ENCODE measurements at places on chromosomes 1 and 21. TPM values are rescaled to one million over a fixed set of nuclear protein-coding genes. Genes with fewer than 3 reads are reported as not detected.

DNA sequence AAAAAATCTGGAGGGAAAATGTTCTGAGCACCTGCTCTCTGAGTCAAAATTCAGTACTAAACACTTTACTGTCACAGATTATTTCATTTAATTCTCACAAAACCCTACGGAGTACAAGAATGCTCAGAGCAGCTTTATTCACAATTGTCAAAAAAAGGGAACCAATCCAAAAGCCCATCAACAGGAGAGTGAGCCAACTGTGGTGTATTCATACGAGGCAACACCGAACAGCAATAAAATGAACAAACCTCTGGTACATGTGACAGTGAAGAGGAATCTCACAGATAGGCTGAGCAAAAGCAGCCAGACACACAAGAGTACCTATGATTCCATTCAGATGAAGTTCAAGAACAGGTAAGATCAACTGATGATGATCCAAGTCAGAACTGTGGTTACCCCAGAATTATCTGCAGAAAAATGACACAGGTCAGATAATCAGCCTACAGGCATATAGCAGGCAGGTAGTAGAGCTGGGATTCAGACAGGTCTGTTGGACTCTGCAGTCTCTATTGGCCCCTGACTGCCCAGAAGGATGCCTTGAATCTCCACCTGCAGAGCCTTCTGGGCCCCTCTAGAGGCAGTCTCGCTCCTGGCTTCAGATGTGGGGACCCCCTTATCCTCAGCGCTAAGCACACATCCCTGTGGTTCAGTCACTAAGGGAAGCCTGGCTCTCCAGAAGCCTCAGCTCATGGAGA lies 19.2 kb downstream of the SLC9A1 start:
- no peak for DNase-seq

The TMPRSS3 gene
- 134 TPM for total RNA-seq

- DNase-seq, result peak; percentile 19
These were observed 96.5 kb upstream of the BTG3 start for GRCh38 chr21:17709266-17709611.

GRCh38 chr1:89298461-89298860 lies 25.8 kb upstream of the GBP5 start:
- no peak for DNase-seq

The RAD54L gene
- total RNA-seq, result 65.1 TPM

- no peak for DNase-seq
These were observed 39.7 kb downstream of the ANKRD13C start for GRCh38 chr1:70314706-70315304.

DNA sequence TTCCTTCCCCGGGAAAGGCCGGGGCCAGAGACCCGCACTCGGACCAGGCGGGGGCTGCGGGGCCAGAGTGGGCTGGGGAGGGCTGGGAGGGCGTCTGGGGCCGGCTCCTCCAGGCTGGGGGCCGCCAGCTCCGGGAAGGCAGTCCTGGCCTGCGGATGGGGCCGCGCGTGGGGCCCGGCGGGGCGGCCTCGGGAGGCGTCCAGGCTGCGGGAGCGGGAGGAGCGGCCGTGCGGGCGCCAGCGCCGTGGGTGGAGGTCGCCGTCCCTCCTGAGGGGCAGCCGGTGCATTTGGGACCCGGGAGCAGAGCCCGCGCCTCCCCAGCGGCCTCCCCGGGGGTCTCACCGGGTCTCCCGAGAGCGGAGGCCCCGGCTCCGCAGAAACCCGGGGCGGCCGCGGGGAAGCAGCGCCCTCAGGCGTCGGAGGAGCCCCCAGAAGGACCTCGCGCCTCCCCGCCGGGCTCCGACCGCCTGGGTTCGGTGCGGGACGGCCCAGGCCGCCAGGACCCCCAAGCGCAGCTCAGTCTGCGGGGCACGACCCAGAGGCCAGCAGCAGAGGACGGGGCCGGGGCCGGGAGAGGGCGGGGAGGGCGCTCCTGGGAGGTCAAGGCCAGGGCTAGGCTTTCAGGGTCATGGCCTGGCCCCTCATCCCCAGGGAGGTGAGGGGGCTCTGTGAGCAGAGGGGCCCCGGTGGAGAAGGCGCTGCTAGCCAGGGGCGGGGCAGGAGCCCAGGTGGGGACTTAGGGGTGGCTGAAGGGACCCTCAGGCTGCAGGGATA lies 7.2 kb upstream of the SLX9 start:
- DNase-seq, result peak; percentile 77

The AMY2A gene
- not detected for total RNA-seq

The CYP4X1 gene
- total RNA-seq, result not detected

The MIB2 gene
- total RNA-seq, result 41.3 TPM

DNA sequence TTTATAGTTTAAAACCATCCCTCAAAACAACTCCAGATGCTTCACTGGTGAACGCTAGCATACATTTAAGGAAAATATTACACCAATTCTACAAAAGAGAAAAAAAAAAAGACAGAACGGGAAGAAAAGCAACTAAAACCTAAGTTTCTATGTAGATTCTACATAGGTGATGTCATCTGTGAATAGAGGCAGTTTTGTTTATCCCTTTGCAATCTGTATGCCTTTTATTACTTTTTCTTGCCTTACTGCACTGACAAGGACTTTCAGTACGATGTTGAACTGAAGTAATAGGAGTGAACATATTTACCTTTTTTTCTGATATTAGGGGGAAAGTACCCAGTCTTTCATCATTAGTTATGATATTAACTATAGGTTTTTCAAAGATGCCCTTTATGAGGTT lies 101.7 kb upstream of the HAO2 start:
- DNase-seq, result no peak

The TNN gene
- total RNA-seq, result 0.05 TPM

The PTGS2 gene
- 0.09 TPM for total RNA-seq

- no peak for DNase-seq
These were observed 42.0 kb downstream of the COL6A1 start for GRCh38 chr21:46023555-46023954.

DNA sequence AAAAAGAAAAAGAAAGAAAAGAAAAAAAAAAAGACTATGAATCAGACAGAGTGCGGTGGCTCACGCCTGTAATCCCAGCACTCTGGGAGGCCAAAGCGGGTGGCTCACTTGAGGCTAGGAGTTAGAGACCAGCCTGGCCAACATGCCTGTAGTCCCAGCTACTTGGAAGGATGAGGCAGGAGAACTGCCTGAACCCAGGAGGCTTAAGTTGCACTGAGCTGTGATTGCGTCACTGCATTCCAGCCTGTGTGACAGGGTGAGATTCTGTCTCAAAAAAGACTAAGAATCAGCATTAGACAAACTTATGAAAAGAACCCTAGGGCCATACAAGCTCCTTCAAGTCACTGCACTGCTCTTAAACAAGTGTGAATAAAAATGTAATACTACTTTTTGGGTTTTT lies 16.9 kb downstream of the PSMB4 start:
- DNase-seq, result no peak

The CDKN2C gene
- 18.4 TPM for total RNA-seq

The UBL4B gene
- not detected for total RNA-seq

DNA sequence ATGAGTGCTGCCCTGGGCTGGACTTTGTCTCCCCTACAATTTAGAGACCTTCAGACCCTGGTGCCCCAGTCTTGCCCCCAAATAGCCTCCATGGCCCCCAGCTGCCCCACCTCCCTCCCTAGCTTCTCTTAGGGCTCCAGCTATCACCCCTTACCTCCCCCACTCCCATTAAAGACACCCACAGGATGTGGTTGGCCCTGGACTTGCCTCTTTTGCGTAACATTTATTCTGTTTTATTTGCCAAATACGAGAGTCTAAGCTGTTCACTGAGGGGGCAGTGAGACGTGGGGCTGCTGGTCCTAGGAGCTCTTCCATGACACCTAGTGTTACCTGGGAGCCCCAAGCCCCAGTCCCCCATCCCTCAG lies 4.5 kb downstream of the ZC3H12A start:
- peak; percentile 72 for DNase-seq

The FRRS1 gene
- total RNA-seq, result 4.0 TPM

The ADGRL4 gene
- total RNA-seq, result not detected

DNA sequence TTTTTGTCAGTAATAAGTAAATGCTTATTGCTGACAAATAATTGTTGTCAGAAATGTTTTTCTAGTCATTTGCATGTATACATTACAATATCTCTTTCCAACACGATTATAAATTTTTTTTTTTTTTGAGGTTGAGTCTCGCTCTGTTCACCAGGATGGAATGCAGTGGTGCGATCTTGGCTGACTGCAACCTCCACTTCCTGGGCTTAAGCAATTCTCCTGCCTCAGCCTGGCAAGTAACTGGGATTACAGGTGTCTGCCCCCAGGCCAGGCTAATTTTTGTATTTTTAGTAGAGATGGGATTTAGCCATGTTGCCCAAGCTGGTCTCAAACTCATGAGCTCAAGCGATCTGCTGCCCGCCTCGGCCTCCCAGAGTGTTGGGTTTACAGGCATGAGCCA lies 72.0 kb upstream of the ATF3 start:
- DNase-seq, result no peak

GRCh38 chr1:58899587-58900271 lies 115.9 kb upstream of the JUN start:
- DNase-seq, result no peak

Data from activated CD8-positive, alpha-beta T cell treated with anti-CD3 and anti-CD28 coated beads for 36 hours (primary cell).